IMR-90 (cell line): ENCODE measurements at places on chromosomes 4 and X. TPM values are rescaled to one million over a fixed set of nuclear protein-coding genes. Genes with fewer than 3 reads are reported as not detected.

Gene PWWP3B
- total RNA-seq: not detected in 2 replicates

Gene NAP1L3
- total RNA-seq: 2.2 and 5.3 TPM in 2 replicates

Gene ADH4
- total RNA-seq: not detected in 2 replicates

- DNase-seq: no peak
These were observed 71.8 kb upstream of the SMARCA5 start for GRCh38 chr4:143441678-143442077.

- DNase-seq: no peak
These were observed 2.4 kb upstream of the ZFX start for GRCh38 chrX:24147165-24147564.

GRCh38 chrX:39174772-39175417 lies 373.6 kb downstream of the MID1IP1 start:
- DNase-seq: no peak

DNA sequence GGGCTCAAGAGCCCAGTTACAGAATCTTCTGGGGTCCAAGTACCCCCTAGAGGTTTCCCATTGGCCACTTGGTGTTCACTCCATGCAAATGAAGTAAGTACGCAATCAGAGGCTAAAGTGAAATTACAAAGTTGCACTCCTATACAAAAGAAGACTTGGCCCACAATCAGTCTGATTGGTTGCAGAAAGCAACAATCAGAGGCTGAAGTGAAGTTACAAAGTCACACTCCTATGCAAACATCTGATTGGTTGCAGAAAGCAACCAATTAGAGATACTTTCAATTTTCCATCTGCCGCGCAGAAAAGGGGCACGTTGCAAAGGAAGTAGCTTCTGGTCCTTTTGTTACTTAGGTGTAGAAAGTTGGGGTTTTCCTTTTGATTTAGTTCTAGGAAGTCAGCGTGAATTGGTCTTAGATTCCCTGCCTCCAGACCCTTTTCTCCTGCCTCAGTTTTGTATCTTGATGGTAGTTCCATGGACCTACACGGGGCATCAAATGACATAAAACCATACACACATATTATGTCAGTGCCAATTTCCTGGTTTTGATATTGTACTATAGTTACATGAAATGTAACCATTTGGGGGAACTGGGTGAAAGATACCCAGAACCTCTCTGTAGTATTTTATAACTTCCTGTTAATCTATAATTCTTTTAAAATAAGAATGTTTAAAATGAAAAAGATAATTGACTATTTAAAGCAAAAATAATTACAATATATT lies 12.4 kb upstream of the PIN4 start:
- DNase-seq: no peak

GRCh38 chrX:148722966-148723365 lies 222.5 kb downstream of the AFF2 start:
- DNase-seq: no peak

DNA sequence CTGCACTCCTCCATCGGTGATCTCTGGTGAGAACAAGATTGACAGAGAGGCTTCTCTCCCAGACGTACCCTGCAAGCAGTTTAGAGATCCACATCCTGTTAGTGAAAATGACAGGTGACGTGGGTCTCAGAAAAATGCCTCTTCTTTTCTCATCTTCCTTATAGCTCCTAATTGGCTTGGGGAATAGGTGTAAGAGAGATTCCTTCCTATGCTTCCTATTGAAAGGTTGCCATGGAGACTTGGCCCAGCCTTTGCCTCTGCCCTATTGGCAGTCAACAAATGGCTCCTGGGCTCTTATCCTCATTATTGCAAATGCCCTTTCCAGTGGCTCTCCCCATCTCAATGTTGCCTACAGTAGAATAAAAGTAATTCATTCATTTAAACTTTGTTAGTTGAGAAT lies 26.5 kb upstream of the DGKK start:
- no peak for DNase-seq

GRCh38 chrX:37361596-37361995 lies 12.4 kb downstream of the PRRG1 start:
- DNase-seq: peak; percentile 14

DNA sequence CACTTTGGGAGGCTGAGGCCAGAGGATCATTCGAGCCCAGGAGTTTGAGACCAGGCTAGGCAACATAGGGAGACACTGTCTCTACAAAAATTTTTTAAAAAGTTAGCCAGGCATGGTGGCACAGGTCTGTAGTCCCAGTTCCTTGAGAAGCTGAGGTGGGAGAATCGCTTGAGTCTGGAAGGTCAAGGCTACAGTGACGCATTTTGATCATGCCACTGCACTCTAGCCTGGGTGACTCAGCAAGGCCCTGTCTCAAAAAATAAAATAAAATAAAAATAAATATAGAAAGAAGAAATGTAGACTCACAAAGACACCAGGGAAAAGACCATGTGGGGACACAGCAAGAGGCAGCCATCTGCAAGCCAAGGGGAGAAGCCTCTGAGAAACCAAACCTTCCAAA lies 42.3 kb upstream of the SLC7A3 start:
- DNase-seq: peak; percentile 5

DNA sequence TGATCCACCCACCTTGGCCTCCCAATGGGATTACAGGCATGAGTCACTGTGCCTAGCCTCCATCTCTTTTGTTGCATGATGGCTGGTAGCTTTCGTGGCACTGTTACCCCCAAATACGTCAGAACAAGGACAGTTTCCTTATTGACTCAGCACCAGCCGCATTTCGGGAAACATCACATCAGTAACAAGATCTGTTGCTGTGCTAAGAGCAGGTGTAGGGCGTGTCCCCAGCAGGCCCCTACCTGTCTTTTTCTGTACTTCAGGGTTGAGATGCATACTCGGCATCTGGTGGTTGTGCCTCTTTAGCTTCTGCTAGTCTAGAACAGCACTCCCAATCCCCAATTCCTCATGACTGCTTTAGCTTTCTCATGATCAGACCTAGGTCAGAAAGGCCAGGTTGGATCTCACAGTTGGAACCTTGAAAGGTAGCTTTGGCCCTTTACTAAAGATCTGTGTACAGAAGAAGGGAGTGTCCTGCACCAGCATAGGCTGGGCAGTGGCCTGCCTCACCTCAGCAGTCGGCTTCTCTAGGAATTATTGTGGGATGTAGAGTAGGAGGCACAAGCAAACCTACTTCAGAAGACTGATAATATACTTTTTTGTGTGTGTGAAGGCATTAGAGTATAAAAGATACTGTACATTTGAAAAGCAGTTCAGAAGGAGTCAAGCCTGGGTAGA lies 36.8 kb downstream of the NSD2 start:
- no peak for DNase-seq
